ENCODE measurements at places on chromosomes 16 and 17. TPM values are rescaled to one million over a fixed set of nuclear protein-coding genes. Genes with fewer than 3 reads are reported as not detected.
A peak's percentile ranks its signal among the peaks of the same experiment; 100 is the strongest.

Gene CCDC40
- polyA plus RNA-seq, result not detected

DNA sequence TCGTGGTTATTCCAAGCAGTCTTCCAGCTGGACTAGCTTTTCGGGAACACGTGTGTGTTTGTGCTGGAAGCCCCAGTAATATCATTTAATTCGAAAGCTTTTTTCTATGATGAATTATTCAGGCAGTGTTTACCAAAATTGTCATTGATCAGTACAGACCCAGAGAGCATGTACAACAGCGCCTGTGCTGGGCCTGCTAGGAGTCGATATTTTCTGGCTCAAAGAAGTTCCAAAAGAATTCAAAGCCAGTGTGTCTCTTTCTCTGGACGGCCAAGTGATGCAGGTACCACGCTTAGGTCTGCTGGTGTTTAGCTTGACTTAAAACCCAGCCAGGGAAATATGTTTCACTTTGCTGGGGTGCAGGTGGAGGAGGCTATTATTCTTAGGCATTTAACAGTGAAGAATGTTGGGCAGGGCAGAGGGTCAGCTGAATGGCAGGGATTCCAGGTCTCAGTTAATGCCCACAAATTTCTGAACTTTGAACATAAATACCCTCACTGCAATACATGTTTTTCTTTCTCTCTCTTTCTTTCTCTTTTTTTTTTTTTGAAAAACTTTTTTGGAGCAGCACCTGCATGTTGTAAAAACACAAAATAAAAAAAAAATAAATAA, 401.3 kb downstream of the WWOX start:
- no peak for DNase-seq

- no peak for DNase-seq
Measured at GRCh38 chr16:12602811-12603698, 200.6 kb downstream of the CPPED1 start.

DNA sequence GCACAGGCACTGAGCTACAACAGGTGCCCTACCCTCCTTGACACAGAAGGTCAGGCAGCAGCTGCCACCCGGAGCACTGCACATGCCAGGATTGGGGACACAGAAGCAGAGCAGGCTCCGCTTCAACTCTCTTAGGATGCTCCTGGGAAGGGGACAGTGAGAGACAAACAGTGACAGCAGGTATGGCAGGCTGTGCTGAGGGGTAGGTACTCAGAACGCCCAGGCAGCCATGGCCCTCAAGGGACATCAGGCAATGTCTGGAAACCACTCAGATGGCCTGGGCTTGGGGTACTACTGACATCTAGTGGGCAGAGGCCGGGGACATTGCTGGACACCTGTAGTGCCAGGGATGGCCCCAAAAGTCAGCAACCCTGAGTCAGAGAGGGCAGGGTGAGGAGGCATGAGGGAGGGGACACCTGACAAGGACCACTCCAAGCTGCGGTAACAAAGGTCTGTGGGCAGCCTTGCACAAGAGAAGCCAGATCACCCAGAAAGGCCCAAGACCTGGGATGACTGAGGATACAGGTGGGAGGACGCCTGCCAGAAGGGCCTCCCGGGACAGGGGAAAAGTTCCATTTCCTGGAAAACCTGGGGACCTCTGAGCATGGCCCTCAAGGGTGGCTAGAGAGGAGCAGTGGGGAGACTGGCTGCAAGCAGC, 21.2 kb downstream of the PEMT start:
- DNase-seq, result no peak

Gene ARHGAP23
- not detected for polyA plus RNA-seq

DNA sequence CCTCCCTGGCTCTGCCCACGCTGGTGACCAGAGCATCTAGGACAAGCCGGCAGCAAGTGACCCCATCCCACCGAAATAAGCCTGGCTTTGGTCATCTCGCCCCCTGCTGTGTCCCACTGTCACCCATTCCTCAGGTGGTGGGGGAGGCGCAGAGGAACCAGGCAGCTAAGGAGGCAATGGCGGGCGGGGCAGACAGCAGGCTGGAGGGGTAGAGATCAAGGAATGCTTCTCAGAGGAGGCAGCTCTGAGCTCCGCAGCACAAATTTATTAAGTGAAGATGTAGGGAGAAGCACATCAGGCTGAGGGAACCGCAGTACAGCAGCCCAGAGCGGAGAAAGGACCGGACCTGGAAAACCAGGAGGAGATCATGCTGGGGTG, 7.5 kb upstream of the KREMEN2 start:
- no peak for DNase-seq

Gene CA5A
- polyA plus RNA-seq, result not detected

DNA sequence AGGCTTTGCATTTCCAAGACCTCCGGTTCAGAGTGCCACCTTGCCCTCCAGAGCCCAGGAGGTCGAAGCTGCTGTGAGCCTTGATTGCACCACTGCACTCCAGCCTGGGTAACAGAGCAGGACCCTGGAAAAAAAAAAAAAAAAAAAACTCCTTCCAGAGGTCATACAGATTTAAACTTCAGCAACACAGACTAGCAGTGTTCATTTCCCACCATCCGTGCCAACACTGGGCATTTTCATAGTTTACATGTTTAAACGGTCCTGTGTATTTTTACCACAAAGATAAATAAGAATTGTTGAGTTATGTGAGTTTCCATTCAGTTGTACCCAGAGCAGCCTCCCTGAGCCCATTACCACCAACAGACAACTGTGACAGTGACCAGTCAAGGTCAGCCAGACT, 50.4 kb downstream of the ZDHHC7 start:
- no peak for DNase-seq

DNA sequence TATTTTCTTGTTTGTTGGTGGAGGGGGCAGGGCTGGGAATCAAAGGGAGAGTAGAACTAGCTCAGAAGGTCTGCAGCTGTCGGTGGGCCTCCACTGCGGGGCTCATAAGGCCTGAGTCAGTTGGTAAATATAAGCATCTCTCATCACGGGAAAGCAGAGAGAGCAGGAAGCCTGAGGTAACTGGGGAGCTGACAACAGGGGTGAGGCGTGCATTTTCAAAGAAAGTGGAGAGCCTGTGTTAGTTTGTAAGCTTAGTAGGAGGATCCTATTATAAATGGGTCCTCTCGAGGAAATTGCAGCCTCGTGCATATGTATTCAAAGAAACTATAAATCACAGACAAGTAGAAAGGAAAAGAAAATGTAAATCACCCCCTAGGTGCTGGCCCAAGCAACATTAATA, 221.0 kb upstream of the CDH13 start:
- no peak for DNase-seq

DNA sequence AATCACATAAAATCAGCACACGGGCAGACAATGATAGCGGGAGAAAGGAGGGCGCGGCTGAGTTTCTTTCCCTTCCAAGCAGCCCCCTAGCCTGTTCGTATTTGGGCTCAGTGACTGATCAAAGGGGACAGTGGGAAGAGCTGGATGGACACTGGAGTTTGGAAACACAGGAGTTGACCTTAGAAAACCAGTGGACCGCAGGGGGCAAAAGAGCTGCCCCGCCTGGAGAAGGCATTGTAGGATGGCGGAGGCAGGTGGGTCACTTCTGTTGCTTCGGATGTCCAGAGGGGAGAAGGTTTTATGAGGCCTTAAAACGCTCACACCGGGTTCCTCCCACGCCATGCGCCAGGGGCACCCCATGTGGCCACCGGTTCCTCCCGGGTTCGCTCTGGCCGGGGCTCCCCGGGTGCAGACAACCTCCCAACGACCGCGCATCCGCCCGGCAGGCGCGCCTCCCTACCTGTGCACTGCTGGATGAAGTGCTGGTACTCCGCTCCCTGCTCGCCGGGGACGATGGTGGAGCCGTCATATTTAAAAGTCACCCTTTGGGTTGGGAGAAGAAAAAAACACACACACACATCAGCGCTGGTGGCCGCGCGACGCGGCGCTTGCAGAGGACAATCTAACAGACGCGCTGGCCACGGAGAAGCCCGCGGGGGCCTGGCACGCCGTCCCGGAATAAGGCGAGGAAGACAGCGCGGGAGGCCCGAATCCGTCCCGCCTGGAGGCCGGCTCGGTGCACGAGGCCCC, 662 bp downstream of the COTL1 start:
- peak; percentile 53 for DNase-seq

- no peak for DNase-seq
Measured at GRCh38 chr16:75244225-75244809, 7.1 kb downstream of the BCAR1 start.

DNA sequence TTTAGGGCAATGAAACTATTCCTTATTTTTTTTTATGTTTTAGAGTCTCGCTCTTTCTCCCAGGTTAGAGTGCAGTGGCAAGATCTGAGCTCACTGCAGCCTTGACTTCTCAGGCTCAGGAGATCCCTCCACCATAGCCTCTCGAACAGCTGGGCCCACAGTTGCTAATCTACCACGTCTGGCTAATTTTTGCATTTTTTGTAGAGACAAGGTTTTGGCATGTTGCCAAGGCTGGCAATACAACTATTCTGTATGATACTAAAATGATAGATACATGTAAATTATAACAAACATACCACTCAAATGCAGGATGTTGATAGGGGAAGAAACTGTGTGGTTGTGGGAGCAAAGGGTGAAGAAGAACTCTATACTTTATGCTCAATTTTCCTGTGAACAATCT, 401.3 kb downstream of the ZFHX3 start:
- no peak for DNase-seq

- no peak for DNase-seq
Measured at GRCh38 chr17:59160157-59161025, 4.8 kb downstream of the PRR11 start.

- DNase-seq, result no peak
Measured at GRCh38 chr17:13503526-13503925, 98.2 kb downstream of the HS3ST3A1 start.

Gene CYLD
- polyA plus RNA-seq, result 211 TPM

- DNase-seq, result peak; percentile 62
Measured at GRCh38 chr16:50335196-50335958, 33.4 kb downstream of the BRD7 start.

Gene DNAH17
- polyA plus RNA-seq, result 3.4 TPM

GRCh38 chr17:61770043-61770442, 93.3 kb downstream of the BRIP1 start:
- no peak for DNase-seq

GRCh38 chr17:75684249-75684648, 17.1 kb downstream of the SAP30BP start:
- no peak for DNase-seq

Gene KRT33A
- polyA plus RNA-seq, result not detected

Gene YPEL2
- polyA plus RNA-seq, result 35.7 TPM

GRCh38 chr17:530851-531250, 178.2 kb upstream of the RPH3AL start:
- no peak for DNase-seq

DNA sequence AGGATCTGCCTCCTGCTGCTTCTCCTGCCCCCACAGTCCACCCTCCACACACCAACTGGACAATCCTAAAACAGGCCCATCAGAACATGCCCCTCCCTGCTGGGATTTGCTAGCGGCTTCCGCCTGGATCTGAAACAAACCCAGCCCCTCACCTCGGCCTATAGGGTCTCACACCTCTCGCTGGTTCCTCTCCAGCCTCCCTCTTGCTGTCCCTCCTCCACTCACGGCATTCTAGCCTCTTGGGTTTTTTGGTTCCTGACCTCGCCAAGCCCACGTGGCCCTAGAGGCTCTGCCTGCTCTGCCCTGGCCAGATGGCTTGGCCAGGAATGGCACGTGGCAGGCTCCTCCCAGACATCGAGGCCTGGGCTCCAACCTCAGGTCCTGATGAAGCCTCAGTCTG, 15.7 kb upstream of the MTSS2 start:
- DNase-seq, result no peak

DNA sequence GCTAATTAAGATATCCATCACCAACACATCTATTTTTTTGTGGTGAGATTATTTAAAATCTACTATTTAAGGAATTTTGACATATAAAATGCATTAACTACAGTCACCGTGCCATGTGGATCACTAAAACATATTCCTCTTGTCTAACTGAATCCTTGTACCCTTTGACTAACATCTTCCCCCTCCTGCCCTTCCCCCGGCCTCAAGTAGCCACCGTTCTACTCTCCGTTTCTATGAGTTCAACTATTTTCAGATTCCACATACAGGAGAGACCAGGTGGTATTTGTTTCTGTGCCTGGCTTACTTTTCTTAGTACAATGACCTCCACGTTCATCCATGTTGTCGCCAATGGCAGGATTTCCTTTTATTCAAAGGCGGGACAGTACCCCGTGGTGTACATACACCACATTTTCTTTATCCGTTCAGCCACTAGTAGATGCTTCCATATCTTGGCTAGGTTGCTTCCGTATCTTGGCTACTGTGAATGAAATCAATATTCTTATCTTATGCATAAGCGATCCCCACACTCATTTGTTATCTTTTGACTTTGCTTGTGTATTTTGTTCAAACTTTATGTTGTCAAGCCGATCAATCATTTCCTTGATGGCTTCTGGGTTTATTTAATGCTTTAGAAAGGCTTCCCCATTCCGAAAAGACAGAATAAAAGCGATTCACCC, 134.7 kb downstream of the KCNJ12 start:
- no peak for DNase-seq

DNA sequence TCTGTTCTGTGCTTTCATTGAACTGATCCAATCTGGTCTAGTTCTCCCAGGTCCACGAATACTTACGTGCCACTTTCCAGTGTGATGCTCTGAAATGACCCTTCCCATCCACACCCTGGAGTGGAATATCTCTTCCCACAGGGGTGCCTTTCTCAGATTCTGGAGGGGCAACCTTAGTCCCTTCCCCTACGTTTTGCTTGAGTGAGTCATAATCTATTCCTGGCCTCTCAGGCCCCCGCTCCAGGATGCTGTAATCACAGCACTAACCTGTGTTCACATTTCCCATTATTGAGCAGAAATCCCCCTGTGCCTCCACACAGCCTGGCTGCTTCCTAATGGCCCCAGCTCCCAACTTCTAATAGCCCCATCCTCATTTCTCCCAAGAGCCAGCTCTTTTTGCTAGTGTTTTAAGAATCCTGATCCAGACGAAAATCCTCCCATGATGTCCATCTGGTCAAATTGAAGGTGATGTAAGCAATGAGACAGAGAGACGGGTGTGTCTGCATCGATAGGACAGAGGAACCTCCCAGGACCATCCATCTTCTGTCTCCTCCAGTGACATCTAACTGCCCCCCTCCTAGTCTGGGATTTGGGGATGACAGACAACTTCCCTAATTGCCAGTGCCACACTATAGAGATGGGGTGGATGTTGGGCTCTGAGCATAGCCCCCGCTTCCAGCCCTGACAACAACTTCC, 164.0 kb upstream of the MAF start:
- DNase-seq, result no peak

DNA sequence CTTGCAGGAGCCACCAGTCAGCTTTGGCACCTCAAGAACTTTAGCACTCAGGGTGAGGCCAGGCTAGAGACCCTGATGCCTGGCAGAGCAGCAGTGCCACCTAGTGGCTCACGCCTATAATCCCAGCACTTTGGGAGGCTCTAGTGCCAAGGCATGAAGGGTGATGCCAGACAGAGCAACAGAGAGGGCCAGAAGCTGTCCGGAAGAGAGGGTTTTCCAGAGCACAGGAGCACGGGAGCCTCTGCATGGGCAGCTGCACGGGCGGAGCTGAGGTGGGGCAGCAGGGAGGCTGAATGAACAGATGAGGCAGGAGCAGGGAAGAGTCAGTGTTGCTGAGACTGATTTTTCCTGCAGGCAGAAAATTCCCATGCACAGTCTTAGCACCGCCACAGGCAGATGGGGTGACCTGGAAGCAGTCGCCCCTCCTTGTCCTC, 38.9 kb downstream of the MYH3 start:
- DNase-seq, result peak; percentile 9

Data from CD4-positive, CD25-positive, alpha-beta regulatory T cell (primary cell).